SJSA1 (cell line): ENCODE measurements at places on chromosomes 13 and 19.

DNA sequence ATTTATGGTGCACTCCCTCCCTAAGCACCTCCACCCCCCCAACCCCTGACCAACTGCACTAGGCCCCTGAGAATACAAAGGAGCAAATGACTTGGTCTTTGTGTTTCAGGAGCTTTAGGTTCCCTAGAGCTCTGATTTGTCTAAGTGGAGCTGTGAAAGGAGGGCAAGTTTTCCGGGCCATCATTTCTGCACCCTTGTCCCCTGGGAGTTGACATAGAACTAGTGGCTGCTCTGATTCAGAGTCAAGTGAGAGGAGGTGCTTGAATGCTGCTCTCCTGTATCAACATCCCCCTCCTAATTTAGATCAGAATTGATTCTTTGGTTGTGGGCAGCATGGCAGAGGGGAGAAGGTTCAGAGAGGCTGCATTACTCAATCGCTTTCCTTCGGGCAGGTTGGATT, 391.6 kb downstream of the KCNRG start:
- no peak for DNase-seq

DNA sequence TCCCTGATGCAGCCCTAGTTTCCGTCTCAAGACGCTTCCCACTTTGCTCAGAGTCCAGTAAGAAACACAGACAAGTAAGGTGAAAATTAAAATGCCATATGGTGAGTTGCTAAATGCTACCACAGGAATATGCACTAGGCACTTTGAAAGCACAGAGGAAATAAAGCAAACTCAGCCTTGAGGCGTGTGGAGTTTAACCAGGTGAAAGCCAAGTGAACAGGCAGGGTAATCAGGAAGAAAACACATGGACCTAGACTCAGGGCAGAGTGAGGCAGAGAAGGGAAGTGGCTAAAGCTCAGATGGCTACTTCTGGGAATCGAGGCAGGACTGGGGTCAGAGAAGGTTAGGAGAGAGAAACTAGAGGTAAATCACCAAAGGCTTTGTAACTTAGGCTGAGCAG, 5.4 kb upstream of the UBL3 start:
- DNase-seq, result no peak

DNA sequence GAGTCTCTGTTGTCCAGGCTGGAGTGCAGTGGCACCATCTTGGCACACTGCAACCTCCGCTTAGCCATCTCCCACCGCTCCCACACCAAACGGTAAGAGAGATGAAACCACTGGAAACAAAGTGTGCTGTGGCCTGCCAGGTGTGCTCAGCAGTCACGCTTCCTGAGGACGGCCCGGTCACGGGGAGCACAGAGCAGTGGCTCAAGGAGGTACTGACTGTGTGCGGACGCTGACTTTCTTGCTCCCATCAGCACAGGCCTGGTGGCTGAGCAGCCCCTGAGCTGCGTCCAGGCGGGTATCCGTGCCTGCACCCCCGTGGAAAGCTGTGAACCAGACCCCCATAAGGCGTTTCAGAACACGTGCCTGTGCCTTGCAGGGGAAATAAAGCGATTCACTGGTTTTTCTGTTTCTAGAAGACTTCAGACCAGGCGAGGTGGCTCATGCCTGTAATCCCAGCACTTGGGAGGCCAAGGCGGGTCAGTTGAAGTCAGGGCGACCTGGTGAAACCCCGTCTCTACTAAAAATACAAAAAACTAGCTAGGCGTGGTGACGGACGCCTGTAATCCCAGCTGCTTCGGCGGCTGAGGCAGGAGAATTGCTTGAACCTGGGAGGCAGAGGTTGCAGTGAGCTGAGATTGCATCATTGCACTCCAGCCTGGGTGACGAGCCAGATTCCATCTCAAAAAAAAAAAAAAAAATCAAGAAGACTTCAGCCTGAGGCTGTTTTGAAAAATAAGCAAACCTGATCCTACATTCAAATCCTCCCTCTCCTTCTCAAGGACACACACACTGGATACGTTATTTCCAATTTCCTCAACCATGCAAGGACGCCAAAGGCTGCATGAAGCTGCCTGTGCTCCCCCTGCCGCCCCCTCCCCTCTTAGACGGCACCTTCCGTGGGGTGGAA, 25.5 kb downstream of the ADPRHL1 start:
- DNase-seq, result no peak

DNA sequence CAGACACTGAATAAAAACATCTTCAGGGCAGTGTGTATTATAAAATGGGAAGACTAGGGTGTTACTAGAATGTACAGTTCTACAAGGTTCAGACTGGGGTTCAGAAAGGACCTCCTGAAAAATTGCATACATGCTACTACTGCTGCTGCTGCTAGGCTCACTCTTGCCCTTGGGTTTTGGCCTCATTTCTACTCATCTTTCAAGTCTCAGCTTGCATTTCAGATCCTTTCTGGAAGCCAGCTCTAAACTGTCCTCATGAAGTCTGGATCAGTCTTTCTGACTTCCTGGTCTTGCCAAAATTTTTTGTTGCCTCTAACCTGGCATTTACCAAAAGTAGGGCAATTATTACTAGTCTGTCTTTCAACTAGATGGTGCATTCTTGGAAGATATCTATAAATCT, 393.3 kb downstream of the DIAPH3 start:
- no peak for DNase-seq

GRCh38 chr19:18122860-18123795, 25.6 kb downstream of the MAST3 start:
- no peak for DNase-seq

GRCh38 chr13:57346786-57347185, 179.8 kb downstream of the PRR20E start:
- no peak for DNase-seq

DNA sequence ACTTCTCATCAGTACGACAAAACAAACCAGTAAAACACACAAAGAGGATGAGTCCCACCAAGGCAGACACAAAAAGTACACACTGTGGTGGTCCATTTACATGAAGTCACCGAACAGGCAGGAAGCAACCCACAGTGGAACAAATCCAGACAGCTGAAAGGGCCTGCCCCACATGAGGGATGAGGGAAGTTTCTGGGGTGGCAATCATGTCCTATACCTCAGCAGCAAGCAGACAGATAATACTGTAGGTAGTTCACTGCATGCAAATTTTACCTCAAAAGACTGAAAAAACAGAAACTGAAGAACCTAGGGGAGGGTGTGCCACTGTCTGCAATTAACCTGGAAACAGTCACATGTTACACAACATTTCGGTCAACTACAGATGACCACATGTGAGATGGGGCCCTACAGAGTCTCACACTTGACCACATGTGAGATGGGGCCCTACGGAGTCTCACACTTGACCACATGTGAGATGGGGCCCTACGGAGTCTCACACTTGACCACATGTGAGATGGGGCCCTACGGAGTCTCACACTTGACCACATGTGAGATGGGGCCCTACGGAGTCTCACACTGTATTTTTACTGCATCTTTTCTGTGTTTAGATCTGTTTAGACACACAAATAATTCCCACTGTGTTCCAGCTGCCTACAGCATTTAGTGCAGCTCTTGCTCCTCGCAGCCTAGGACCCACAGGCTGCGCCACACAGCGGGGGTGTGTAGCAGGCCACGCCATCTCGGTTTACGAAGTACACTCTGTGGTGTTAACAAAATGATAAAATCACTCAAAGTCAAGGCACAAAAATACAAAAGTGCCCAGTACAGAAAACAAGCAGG, 22.2 kb downstream of the PCID2 start:
- DNase-seq, result peak; percentile 90

GRCh38 chr19:4633140-4633967, 6.0 kb upstream of the TNFAIP8L1 start:
- DNase-seq, result peak; percentile 49

GRCh38 chr19:4970558-4971423, 1.9 kb downstream of the KDM4B start:
- DNase-seq, result no peak

GRCh38 chr13:39768962-39769361, 113.5 kb downstream of the COG6 start:
- no peak for DNase-seq

DNA sequence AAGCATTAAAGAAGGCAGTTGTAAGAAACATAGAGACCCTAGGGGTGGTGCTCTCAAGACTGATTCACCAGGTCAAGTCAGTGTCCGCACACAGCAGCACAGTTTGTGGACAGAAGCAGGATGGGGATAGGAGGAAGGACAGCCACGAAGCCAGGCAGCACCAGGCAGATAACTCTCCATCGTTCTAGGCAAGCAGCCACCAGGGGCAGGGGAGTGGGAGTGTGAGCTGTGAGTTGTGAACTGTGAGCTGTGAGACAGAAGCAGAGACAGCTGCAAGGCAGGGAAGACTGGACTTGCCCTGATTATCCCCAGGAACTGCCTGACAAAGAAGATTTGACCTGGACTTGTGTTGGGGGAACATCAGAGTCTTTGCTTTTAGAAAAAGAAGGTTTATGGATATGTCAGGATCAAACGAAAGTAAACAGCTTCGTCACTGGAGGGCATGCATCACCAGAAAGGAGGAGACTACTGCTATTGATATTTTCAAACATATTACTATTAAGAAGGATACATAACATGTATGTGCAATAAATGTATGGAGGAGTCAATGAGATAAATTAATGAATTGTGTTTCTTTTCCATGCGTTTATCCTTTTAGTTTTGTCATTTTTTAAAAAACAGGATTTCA, 286.1 kb downstream of the IRS2 start:
- DNase-seq, result peak; percentile 74

DNA sequence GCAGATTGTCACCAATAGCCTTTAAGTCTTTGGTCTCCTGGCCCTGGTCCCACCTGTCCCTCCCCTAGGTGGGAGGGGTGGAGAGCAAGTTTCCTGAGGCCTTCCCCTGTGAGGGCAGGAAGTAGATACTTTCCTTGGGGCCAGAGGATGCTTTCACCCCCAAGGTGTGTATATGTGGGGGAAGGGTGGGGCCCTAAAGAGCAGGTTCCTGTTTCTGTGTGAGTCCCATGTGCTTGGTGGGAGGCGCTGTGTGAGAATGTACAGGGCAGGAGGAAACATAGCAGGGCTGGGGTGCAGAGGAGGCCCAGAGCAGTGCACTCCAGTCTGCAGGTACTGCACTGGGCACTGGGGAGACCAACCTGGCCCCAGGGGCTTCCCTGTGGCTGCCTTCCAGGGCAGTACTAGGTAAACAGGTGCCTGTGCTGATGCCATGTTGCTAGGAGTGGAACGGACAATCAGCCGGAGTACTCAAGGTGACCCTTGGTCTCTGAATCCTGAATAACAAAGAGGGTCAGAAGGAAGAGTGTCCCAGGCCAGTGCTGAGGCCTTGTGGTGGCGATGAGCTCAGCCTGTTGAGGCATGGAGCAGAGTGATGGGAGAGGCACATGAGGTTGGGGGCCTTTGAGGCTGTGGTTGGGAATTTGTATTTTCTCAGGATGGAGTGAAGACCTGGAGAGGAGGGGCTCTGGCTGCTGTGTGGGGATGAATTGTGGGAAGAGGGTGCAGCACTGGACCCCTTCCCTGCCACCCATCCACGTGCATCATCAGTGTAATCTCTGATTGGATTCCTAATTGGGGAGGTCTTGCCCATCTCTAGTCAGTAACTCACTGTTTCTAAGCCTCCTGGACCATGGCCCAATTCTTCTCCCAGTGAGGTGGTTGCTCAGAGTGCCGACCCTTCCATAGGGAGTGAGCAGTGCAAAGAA, 5.1 kb downstream of the EGLN2 start:
- no peak for DNase-seq

DNA sequence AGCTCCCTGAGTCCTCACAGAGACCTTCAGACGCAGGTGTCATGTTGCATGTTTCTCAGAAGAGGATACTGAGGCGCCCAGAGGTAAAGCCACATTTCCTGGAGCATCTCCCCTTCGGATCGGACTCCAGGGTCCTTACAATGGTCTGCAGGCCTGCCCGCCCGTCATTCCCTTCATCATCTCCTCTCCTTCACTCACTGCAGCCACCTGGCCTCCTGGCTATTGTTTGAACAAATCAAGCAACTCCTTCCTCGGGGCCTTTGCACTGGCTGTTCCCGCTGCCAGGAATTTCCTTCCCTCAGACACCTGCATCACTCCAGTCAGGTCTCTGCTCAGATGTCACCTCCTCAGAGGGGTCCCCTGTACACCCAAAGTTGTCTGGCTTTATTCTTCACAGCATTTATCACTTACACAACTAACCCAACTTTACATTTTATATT, 20.3 kb downstream of the CEACAM16 start:
- DNase-seq, result no peak

DNA sequence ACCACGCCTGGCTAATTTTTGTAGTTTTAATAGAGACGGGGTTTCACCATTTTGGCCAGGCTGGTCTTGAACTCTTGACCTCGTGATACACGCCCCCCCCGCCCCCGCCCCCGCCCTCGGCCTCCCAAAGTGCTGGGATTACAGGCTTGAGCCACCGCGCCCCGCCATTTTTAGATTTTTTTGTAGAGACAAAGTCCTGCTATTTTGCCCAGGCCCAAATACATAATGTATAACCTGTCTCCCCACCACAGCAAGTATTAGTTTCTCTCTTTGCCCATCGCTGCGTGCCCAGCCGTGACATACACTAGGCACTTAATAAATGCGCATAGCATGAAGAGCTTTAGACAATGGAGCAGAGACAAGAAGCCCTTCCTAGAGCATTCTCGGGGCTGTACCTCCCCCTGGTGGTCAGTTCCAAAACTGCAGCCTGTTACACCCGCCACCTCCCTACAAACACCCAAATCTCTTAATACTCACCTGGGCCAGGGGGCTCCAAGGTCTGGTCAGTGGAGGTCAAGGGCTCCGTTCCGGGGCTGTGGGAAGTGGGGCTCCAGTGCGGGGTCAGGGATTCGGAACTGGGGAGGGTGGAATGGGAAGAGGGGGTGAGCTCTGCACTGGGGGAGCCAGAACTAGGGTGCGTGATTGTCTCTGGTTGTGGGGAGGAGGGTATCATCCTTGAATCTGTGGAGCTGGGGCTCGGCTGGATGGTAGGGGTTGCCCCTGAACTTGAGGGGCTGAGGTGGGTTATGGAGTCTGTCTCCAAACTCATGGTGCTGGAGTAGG, 22.5 kb downstream of the IQCN start:
- DNase-seq, result peak; percentile 63

DNA sequence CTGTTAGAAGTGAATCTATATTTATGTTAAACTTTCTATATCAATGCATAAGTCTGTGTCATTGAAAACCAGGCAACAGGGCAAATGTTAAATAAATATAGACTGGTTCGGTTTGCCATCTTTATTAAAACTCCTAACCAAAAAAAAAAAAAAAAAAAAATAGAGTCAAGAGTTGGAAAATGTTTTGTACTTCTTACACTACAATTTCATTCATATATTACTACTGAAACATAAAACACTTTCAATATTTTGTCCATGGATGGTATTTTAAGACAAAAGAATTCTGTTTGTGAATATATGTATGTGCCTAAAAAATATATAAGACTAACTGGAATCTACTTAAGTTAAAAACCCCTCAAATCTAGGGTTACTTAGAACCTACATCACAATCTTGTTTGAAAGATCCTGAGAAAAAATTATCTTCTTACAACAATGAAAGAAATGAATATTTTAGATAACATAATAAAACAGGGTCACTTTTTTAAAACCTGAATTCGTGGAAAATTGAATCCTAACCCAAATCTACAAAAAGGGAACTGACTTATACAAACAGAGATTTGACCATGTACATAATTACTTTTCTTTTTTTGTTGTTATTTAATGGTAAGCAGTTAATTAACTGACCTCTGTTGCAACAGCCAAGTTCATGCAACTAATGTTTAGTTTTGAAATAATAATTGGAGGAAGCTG, 5.1 kb downstream of the DACH1 start:
- no peak for DNase-seq

- peak; percentile 76 for DNase-seq
Observed at GRCh38 chr19:10388957-10389356, 8.6 kb upstream of the TYK2 start.
